ENCODE measurements at places on chromosomes 2 and 18. TPM values are rescaled to one million over a fixed set of nuclear protein-coding genes. Genes with fewer than 3 reads are reported as not detected.

GRCh38 chr2:85427300-85427835, 8.9 kb downstream of the SH2D6 start:
- H3K27ac ChIP-seq = no peak overlapping the region
- DNase-seq = no peak
- H3K4me1 ChIP-seq = peaks cover 5% of the 10 kb centered on the region
- H3K36me3 ChIP-seq = no peaks in the 10 kb centered on the region

GRCh38 chr2:27262379-27263286, at the start of gene SLC30A3:
Gene SLC30A3 (minus strand): TSS chr2:27263047. CDS start chr2:27262906, 141 bp downstream.
- peaks cover 32% of the 10 kb centered on the region for H3K4me1 ChIP-seq
- H3K4me3 ChIP-seq = peak within 1 kb of the TSS; percentile 58
- peaks cover 90% of the 10 kb centered on the region for H3K27me3 ChIP-seq
- no peaks in the 10 kb centered on the region for H3K36me3 ChIP-seq
- DNase-seq = peak; percentile 74

Gene MYO3B
- not detected for total RNA-seq

Gene CFAP65
- 7.6 TPM for total RNA-seq

GRCh38 chr2:133819906-133820305, 251.6 kb upstream of the NCKAP5 start:
- H3K27me3 ChIP-seq = no peaks in the 10 kb centered on the region
- no peaks in the 10 kb centered on the region for H3K4me1 ChIP-seq
- no peak overlapping the region for H3K27ac ChIP-seq
- DNase-seq = no peak

GRCh38 chr2:26585100-26585499, 56.1 kb downstream of the CIB4 start:
- H3K27ac ChIP-seq = no peak overlapping the region
- H3K4me3 ChIP-seq = no peak overlapping the region
- H3K27me3 ChIP-seq = peaks cover 15% of the 10 kb centered on the region
- no peak for DNase-seq

DNA sequence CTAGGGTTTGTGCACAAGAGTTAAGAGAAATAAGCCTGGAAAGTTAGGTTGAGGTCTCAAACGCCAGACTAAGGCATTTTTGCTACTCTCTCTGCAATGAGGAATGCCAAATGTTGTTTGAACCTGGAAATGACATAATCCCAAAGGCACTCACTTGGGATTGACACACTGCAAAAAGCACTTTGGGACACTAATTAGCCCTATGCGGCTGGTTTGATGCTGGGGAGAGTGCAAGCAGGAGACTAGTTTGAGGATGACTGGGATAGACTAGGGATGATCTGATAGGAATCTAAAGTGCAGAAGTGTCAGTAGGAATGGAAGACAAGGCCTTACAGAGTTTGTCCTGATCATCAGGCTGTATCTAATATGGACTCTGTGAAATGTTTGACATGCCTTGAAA, 469.0 kb downstream of the SLC4A3 start:
- H3K27me3 ChIP-seq = no peaks in the 10 kb centered on the region
- no peak for DNase-seq
- H3K36me3 ChIP-seq = no peaks in the 10 kb centered on the region
- no peak overlapping the region for H3K27ac ChIP-seq
- no peak overlapping the region for H3K4me3 ChIP-seq
- no peaks in the 10 kb centered on the region for H3K4me1 ChIP-seq

DNA sequence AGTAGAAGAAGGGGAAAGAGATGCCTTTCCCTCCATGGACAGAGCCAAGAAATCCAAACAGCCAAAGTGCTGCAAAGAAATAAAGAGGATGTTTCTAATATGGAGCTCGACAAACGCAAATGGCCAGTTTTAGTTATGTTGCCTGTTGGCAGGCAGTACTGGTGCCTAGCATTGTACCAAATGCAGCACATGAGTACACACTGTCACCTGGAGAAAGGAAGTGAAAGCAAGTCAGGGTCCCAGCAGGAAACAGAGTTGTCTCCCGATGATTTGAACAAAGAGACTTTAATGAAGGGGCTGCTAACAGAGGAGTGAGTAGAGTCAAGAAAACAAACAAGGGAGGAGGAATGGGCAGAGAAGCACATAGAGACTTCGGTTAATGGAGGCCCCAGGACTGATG, 623.0 kb downstream of the BCL11A start:
- H3K4me3 ChIP-seq = no peak overlapping the region
- no peak for DNase-seq
- H3K36me3 ChIP-seq = no peaks in the 10 kb centered on the region
- no peak overlapping the region for H3K27ac ChIP-seq
- no peaks in the 10 kb centered on the region for H3K27me3 ChIP-seq
- no peaks in the 10 kb centered on the region for H3K4me1 ChIP-seq

Gene DAPL1
- total RNA-seq = not detected

Gene REG1B
- not detected for total RNA-seq

Gene SH2D6
- total RNA-seq = 0.97 TPM

DNA sequence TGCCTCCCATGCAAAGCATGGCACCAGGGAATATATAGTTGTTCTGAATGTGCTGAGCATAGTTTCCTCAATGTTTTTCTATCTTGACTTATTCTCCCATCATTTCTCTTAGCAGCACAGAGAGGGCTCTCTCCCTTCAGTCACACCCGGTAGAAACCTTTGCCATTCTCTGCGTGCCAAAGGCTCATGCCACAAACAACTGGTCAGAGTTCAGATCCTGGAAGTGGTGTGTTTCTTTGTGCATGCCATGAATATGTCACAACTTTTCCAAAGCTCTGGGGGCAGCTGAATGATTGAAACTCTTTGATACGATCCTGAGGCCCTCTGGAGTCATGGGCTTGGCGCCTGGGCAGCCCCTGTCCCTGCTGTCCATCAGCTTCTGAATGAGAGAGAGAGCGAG, 28.0 kb upstream of the EDAR start:
- H3K27ac ChIP-seq = no peak overlapping the region
- H3K27me3 ChIP-seq = no peaks in the 10 kb centered on the region
- H3K36me3 ChIP-seq = no peaks in the 10 kb centered on the region
- H3K4me3 ChIP-seq = no peak overlapping the region
- no peaks in the 10 kb centered on the region for H3K4me1 ChIP-seq

DNA sequence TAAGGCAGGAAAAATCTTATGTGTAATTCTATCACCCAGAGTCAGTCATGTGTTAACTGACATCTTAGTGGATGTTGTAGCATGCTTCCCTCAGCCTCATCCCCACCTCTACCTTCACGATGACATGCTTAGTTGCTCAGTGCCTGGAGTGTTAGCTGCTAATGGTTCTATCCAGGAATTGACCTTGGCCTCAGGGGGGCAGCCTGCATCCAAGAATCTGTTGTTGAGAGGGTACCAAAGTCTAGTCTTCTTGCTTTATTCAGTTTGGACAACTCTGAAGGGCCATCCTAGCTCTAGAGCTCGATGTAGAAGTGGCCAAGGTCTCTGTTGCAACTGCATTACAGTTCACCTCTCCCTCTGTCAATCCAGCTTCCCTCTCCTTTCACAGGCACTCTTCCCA, 61.2 kb downstream of the ACYP2 start:
- no peak for DNase-seq
- no peaks in the 10 kb centered on the region for H3K27me3 ChIP-seq
- H3K4me3 ChIP-seq = no peak overlapping the region
- H3K36me3 ChIP-seq = no peaks in the 10 kb centered on the region
- H3K27ac ChIP-seq = no peak overlapping the region

Gene PLEK
- 42.1 TPM for total RNA-seq

DNA sequence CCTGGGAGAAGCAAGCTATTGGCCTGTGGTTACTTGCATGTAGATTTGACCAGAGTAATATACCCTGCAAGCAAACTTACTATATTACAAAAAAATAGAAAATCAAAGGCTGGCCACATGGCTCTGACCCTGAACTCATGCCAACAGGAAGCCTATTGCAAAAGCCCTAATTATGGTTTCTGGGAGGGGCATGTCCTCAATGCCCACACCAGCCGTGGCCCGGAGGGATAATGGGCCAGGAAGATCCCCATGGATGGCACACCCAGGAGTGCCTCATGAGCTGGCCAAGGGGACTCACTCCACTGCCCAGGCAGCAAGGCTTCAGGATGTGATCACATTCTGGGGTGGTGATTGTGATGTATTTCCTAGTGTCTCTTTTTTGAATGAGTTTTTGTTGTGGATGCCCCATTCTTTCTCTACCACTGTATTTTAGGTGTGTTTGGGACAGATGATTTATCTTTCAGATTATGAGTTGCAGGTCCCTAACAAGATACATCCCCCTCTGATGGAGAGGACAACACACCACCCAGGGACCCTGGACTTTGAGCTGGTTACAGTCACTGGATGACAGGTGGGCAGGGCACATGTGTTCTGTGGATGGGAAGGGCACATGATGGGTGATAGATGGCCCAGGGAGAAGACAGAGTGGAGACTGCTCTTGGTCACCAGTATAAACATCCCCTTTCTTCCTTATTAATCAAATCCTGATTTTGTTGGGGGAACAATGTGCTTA, 18.7 kb upstream of the TFCP2L1 start:
- no peak for DNase-seq
- H3K27ac ChIP-seq = no peak overlapping the region
- no peaks in the 10 kb centered on the region for H3K36me3 ChIP-seq
- no peaks in the 10 kb centered on the region for H3K27me3 ChIP-seq

Gene ATIC
- total RNA-seq = 65.5 TPM

DNA sequence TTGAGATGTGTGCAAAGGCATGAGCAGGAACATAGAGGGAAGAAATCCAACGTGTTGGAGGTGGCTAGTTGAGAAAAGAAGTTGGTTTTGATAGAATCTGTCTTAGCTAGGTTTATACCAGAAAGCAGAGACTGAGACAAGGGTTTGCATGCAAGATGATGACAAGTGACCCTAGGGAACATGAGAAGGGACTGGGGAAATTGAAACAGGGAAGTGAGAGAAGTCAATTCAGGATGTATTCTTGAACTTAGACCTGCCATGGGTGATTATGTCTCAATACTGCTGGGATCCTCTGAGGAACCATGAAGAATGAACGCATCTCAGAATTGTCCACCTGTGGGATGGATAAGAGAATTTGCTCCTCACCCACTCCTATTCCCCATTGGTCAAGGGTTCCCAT, 20.5 kb downstream of the IL36A start:
- no peaks in the 10 kb centered on the region for H3K27me3 ChIP-seq
- H3K27ac ChIP-seq = no peak overlapping the region
- no peaks in the 10 kb centered on the region for H3K4me1 ChIP-seq

- no peak for DNase-seq
- H3K27me3 ChIP-seq = no peaks in the 10 kb centered on the region
- peaks cover 6% of the 10 kb centered on the region for H3K4me1 ChIP-seq
- no peak overlapping the region for H3K27ac ChIP-seq
Observed at GRCh38 chr2:216804357-216805350, 55.2 kb downstream of the TNP1 start.

Gene SPC25
- 0.50 TPM for total RNA-seq

- DNase-seq = no peak
- peaks cover 21% of the 10 kb centered on the region for H3K4me1 ChIP-seq
- H3K4me3 ChIP-seq = no peak overlapping the region
Observed at GRCh38 chr2:168196764-168197180, 50.6 kb downstream of the STK39 start.

GRCh38 chr2:52220393-52220792, 1188.5 kb upstream of the NRXN1 start:
- DNase-seq = peak; percentile 61
- H3K4me1 ChIP-seq = no peaks in the 10 kb centered on the region
- H3K4me3 ChIP-seq = no peak overlapping the region
- no peaks in the 10 kb centered on the region for H3K27me3 ChIP-seq
- no peaks in the 10 kb centered on the region for H3K36me3 ChIP-seq

DNA sequence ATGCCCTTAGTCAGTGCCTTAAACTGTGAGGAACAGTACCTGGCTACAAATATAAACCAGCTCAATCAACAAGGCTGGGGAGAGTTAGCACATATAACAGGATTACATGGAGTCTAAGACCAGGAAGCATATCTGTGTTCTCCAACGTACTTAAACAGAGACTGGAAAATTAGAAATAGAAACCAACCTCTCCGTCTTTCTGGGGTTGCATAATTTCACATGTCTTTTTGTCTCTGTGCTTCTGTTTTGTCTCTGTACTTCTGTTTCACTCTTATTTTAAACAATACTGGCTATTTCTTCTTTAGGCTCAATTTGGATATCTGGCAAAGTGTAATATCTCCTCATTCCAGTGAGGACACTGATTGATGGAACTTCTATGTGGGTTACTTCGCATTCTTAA, 749.0 kb upstream of the ZEB2 start:
- H3K36me3 ChIP-seq = no peaks in the 10 kb centered on the region
- no peaks in the 10 kb centered on the region for H3K4me1 ChIP-seq
- DNase-seq = no peak

Gene UGT1A8
- not detected for total RNA-seq

Gene TTC21B
- 25.8 TPM for total RNA-seq

Gene GALNT5
- 33.9 TPM for total RNA-seq

Gene NRP2
- total RNA-seq = 67.5 TPM
